Activated CD8-positive, alpha-beta memory T cell treated with anti-CD3 and anti-CD28 coated beads, Interleukin-2, amount 50 U/mL, for 4 hours (primary cell): ENCODE measurements at places on chromosomes 7 and 10.

DNA sequence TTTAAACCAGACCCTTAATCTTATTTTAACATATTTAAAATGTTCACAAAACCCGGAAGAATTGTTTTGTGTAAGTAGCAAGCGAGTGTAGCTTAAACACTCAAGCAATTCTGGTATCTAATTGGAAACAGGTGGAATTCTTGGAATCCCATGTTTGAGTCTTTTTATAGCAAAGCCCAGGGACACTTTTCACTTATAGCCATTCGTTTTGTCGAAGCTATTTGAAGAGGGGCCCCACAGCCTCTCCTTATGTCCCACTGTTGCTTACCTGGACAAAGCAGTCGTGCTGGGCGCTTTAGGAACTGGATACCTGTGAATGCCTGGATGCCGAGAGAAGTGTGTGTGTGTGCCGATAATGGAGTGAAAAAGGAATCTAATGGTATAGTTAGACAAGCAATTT lies 3.3 kb downstream of the CUX1 start:
- no peak for DNase-seq

- no peak for DNase-seq
These were observed 7.3 kb upstream of the TARP start for GRCh38 chr7:38280707-38281106.

- DNase-seq, result no peak
These were observed 29.6 kb upstream of the CTNNA3 start for GRCh38 chr10:67725567-67725966.

DNA sequence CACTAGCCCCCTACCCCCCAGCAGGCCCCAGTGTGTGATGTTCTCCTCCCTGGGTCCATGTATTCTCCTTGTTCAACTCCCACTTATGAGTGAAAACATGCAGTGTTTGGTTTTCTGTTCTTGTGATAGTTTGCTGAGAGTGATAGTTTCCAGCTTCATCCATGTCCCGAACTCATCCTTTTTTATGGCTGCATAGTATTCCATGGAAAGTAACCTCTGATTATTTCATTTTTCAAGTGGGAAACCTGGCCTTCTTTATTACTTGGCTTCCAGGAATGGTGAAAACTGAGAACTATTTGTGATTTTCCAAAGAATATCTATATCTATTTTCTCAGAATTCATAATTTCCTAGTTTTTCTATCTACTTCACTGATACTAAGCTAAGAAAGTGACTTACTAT lies 235.0 kb downstream of the MTERF1 start:
- no peak for DNase-seq

DNA sequence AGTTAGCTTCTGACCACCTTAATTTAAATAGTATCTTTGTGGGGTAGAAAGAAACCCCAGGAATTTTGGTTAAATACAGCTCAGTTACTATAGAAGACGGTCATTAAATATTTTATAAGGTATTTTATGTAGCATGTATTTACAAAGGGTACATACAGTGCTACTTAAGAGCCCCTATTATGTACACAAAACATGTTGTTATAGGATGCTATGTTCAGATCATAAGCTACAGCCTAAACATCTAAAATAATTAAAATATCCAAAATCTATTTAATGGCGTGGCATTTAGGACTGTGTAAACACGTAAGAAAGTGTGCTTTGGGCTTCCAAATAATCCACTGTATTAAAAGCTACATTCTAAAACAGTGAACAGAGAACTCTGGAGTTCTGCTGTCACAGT lies 39.4 kb upstream of the DLX5 start:
- DNase-seq, result no peak

- no peak for DNase-seq
These were observed 20.7 kb downstream of the LRRC4 start for GRCh38 chr7:128010391-128011127.

DNA sequence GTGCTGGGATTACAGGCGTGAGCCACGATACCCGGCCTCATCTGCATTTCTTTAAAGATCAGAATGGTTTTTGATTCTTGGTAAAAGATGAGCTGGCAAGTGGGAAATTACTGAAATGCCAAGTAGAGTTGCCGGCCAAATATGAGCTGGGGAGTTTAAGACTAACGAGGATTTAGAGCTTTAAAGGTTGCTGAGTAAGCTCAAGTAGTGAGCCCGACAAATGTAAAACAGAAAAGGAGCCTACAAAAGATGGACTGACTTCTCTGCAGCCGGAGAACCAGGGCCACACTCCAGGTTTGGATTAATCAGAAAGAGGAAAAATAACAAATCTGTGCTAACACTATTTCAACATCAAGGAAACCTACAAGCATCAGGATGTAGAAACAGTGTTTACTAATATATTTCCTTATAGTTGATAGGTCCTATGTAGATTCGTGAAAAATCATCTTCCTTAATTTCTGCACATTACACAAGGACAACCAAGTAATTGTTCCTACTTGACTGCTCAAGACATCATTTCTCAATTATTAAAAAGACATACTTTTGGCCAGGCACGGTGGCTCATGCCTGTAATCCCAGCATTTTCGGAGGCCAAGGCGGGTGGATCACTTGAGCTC lies 49.6 kb downstream of the MPP7 start:
- DNase-seq, result no peak

DNA sequence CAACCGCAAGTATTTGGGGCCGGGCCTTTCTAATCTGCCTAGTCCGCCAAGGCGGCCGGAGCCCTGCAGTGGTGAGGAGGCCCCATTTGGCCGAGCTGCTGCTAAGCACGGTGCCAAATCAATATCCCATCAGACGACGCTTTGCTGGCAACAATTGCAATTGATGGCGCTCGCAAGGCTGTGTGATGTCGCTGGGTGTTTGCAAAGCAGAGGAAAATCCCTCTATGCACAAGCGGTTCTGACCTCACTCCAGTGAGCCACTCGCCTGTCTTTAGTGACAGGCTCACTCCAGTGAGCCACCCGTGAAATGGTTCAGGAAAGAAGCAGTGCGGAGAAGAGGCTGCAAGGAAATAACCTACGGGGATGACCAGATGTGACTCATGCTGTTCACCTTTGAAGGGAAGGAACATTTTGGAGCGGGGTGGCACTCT lies 18.3 kb upstream of the PDE1C start:
- DNase-seq, result no peak

DNA sequence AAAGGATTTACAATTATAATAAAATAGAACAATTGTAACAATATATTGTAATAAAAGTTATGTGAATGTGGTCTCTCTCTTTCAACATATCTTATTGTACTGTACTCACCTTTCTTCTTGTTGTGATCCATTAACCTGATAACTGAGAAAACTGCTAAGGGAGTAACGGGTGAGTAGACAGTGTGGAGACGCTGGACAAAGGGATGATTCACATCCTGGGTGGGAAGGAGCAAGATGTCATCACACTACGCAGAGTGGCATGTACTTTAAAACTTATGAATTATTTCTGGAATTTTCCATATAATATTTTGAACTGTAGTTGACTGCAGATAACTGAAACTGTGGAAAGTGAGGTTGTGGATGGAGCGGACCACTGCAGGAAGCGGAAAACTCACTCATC lies 91.2 kb upstream of the PLPP4 start:
- no peak for DNase-seq
